GM04504 (cell line): ENCODE measurements at places on chromosomes 2 and 18.
A peak's percentile ranks its signal among the peaks of the same experiment; 100 is the strongest.

DNA sequence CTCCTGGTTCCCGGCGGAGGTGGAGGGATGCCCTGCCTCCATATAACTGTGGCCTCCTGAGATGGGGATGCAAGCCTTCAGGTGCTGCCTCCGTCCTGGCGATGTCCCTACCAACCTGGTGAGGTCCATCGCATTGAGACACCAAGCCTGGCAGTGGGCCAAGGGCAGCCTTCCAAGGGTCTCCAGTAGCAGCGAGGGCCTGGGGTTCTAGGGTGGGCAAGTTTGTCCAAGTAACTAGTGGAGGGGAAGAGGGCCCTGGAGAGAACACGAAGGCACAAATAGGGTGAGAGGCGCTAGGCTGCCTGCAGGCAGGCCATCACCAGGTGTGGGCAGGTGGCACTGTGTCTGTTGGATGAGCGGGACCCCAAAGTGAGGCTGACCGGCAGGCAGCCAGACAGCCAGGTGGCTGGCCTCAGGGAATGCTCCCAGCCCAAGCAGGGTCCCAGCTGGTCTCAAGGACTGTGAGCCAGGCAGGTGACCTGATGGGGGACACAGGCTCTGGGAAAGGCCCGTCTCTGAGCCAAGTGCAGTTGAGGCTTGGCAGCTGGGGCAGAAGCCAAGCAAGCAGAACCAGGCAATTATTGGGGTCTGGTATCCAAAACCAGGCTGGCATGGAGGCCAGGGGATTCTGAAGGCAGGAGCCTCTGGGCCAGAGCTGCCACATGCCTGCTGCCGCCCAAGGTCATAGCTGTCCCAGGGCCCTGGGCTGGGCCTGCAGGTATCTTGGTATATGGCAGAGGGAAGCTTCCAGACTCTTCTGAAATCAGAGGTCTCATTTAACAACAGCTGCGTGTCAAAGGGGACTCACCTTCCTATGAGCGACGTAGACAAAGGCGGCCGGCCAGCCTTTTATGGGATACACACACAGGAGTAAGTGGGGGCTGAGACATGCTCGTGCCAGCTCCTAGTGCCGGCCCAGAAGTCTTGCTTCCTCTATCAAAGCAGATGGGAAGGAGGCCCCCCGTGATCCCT lies 23.4 kb downstream of the RAMP1 start:
- no peak for DNase-seq

DNA sequence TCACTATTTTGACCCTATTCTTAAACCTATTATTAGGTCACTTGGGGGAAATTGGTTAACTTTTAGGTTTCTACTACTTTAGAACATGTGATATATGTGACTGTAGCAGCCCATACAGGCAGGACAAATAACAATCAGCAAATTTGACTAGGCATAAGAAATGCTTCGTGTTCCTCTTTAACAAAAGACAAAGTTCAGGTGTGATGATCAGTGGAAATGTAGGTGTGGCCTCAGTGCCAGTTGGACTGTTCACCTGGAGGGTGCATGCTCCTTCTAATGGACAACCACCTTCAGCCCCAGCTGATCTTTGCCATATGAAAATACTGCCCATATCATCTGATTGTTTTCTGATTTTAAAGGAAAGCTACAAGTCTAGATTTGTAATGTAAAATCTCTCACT lies 6.4 kb downstream of the PDK1 start:
- no peak for DNase-seq

- no peak for DNase-seq
These were observed 157.6 kb upstream of the NRP2 start for GRCh38 chr2:205524656-205525055.

- DNase-seq: no peak
These were observed 105.2 kb upstream of the OTOS start for GRCh38 chr2:240245706-240246105.

- DNase-seq: no peak
These were observed 305.9 kb upstream of the TMEFF2 start for GRCh38 chr2:192500550-192501200.

DNA sequence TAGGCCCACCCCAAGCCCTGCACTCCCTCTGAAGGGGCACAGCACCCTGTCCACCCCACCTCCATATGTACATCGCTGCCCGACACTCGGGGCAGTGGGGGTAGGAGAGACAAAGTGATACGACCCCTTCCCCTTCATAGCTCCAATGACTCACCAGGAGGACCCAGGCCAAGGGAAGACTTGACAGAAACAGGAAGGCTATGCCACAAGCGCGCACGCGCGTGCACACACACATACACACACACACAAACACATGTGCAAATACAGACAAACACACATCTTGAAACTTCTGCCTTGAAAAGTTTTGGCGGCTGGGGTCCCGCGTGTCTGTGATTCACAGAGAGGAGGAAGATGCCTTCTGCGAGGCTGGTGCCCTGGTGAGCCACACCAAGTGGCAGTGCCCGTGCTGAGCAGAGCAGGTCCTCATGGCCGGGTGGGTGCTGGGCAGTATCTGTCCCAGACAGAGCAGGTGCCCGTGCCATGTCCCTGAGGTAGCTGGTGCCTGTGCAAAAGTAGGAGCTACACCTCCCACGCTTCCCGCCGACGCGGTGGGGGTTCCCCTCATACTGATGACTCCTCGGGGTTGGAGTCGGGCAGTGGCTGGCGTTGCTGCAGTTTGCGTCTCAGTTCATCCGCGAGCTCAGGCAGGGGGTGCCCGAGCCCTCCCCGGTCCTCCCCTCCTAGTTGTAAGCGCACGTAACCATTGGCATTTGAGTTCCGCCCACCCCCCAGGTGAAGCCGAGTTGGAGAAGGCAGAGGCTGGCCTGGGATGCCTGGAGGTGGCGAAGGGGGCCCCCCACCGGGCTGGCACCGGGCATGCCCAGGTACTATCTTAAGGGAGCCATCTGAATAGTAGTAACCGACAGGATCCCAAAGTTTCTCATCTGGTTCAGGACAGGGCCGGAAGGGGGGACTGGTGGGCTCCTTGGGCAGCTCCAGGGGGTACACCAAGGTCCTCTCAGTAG lies 2.5 kb upstream of the ANKRD39 start:
- DNase-seq: no peak

- DNase-seq: peak; percentile 22
These were observed 20.1 kb downstream of the CEP68 start for GRCh38 chr2:65076345-65076710.

DNA sequence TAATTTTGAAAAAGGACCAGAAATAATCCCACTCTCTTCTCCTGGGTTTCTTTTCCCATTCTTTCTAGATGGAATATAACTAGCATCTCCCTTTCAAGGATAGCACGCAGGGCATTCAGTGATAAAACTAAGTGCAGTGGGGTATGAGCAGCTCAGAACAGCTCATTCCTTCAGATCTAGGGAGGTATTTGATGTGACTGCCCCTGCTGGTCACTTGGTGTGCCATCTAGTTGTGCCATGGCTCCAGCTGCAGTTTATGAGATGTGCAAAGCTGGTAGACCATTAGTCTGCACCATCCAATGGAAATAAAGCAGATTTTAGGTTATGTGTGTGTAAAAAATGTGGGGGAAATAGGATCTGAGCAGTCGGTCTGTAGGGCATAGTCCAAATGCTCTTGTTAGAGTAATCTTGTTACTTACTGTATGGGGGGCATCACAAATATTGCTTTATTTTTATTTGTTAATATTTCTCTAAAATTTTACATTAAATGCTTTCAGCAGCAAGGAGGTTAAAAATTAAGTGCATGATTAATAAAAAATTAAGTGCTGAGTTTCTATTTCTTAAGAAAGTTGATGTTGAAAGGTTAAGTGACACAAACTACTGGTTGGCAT lies 38.9 kb downstream of the CTAGE1 start:
- no peak for DNase-seq

DNA sequence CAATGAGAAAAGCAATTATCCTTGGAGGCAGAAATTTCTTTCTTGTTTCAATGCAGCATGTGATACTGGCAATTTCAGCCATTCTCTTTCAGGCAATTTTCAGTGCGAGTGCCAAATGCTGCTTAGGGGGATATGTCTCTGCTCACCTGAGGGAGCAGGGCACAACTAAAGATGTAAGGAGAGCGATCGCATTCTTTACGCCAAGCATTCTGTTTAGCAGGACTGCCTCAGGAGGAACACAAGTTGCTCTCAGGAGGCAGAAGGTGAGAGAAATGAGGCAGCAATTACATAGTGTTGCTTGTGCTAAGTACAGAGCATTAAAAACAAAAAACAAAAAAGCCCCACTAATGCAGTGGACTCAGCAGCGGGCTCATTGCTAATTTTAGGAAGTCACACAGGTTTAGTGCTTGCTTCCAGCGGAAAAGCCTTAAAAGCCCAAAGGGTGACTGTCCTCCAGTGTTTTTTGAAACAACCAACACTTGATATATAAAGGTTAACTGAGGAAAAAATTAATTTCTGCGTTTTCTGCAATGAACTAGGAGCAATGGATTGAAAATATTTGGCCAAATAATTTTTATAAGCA lies 116.9 kb downstream of the METTL8 start:
- DNase-seq: no peak

DNA sequence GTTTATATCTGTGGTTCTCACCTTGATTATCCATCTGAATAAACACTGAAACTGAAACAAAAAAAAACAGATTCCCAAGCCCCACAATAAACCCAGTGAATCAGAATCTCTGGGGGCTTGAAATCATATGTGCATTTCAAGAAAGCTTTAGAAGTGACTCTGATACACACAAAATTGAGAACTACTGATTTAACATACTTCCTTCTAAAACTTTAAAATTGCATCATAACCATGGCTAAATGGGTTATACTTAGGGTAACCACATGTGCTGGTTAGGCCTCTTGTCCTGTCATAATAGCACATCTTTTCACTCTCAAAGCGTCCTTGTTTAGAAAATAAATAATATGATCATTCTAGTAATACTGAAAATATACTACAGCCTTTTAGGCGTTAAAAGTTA lies 100.9 kb downstream of the ATAD2B start:
- no peak for DNase-seq

- no peak for DNase-seq
These were observed 2.0 kb downstream of the IDH1 start for GRCh38 chr2:208252716-208253492.

- no peak for DNase-seq
These were observed 4.9 kb upstream of the DNAH7 start for GRCh38 chr2:196073521-196073920.

DNA sequence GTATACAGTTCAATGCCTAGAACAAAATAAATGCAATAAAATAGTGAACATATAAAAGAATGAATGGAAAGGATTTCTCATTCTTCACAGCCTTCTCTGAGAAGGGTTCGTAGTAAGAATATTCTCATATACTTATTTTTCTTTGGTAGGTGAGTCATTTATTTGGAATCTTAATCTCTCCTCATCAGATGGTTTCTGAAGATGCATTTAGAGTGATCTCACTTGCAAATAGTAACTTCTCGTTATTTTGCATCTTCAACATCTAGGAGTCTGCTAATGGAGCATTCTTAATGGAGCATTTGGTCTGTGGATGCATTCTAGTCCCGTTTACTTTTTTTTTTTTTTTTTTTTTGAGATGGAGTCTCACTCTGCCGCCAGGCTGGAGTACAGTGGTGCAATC lies 3.9 kb downstream of the UBXN4 start:
- peak; percentile 36 for DNase-seq

- no peak for DNase-seq
These were observed 271.8 kb upstream of the FANCL start for GRCh38 chr2:58512878-58513277.

DNA sequence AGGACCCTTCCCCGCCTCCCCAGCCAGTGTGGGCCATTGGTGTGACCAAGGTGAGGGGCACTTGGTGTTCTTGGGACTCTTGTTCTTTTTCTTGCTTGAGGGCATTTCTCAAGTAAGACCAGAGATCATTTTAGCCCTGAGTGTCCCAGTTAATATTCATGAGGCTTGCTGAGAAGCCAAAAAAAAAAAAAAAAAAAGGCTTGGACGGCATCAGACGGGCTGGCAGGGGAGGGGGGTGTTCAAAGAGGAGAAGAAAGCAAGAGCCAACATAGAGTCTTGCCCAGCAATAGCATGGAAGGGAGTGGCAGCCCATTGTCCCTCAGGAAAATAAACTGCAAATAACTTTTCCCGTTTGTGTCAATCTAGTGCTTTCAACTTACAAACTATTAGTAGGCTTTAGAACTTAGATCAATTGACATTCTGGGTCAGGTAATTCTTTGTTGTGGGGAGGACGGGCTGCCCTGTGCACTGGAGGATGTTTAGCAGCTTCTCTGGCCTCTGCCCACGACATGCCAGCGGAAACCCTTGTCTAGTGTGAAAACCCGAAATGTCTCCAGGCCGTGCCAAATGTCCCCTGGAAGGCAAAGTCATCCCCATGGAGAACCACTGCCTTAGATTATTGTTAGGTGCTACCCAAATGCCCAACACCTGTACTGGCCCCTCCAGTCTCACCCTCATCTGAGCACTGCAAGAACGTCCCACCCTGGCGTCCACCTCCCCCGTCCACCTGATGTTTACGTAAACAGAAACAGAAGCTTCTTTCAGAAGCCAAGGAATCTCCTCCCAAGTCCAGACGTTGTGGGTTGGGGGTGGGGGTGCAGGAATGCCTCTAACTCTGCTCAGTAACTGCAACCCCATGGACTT lies 163.4 kb downstream of the BCL2 start:
- no peak for DNase-seq

DNA sequence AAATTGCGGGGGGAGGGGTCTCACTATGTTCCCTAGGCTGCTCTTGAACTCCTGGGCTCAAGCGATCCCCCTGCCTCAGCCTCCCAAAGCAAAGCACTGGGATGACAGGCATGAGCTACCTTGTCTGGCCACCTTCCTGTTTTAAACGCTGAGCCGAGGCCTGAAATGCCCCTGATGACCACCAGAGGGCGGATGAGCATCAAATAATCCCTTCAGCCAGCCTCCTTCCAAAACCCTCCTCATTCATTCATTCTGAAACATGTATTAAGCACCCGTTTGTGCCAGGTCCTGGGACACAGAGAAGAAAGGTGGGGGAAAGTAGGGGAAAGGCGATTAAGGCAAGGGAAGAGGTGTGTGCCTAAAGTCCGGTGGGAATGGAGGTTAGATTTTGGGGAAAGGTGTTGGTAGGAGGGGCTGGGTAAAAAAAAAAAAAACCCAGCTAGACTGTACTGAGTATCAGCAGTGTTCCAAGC lies 30.7 kb upstream of the PTMA start:
- DNase-seq: peak; percentile 59

DNA sequence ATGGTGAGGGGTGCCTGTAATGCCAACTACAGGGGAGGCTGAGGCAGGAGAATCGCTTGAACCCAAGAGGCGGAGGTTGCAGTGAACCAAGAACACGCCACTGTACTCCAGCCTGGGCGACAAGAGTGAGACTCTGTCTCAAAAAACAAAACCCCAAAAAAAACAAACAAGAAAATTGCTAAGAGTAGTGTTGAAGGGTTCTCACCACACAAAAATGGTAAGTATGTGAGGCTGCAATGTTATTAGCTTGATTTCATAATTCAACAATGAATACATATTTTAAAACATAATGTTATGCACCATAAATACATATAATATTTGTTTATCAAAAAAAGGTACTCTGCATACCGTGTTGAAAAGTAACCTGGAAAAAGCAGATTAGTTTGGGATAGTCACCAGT lies 45.8 kb downstream of the PSMG2 start:
- DNase-seq: no peak

GRCh38 chr2:158743466-158743865 lies 51.7 kb upstream of the DAPL1 start:
- no peak for DNase-seq
